ENCODE measurements at places on chromosomes 2 and 18.

DNA sequence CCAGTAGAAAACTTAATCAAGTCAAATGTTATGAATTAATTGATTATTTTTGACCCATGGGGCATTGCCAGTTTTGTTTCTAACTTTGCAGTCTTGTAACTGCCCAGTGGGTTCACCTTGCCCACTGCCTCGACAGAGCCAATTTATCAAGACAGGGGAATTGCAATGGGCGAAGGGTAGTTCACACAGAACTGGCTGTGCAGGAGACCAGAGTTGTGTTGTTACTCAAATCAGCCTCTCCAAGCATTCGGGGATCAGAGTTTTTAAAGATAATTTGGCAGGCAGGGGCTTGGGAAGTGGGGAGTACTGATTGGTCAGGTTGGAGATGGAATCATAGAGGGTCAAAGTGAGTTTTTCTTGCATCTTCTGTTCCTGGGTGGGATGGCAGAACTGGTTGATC is 168.5 kb upstream of the COPS8 start:
- no peak for DNase-seq

- no peak for DNase-seq
Measured at GRCh38 chr2:96245609-96246390, 20.0 kb downstream of the TMEM127 start.

DNA sequence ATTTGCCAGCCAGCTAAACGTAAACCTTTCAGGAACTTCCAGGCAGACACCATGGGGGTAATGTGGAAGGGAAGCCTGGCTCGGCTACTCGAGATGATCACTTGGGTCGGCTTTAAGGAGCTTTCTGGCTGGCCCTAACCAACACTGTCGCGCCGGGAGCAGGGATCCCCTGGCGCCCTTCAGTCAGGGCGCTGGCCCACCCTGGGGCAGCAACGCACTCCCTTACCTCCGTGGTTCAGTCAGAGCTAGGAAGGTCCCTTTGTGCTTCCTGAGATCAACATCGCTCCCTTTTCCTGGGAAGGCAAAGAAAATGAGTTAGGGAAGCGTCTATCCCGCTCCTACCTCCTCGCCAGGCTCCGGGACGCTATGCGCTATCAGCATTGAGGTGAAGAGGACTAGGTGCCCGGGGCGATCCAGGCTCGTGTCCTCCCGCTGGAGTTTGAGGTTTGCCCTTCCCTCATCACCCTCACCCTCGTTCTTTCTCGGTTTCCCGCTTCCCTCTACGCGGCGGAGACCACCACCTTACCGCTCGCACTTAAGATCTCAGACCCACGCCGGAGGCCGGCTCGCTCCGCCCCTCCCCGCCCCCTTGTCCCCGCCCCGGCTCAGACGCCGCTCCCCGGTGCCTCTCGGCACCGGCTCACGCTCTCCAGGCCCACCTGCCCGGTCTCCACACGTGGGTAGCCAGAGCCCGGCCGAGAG is 449 bp upstream of the ATRAID start:
- DNase-seq, result no peak

DNA sequence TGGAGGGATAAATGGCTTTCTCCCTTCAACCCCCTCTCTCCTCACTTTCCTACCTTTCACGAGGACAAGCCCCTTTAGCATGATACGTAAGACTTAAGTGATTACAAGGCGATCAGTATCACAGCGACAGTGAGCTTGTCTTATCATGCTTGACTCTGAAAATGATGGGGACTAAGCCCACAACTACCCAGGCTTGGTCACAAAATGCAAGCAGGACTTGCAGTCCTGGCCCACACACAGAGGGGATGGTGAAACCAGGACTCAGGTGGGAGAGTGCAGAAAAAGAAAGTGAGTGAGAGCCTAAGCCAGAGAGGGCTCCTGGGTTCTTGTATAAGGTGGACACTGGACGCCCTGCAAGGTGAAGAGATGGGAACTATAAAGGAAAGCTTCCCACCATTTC is 95.7 kb upstream of the ARL4C start:
- no peak for DNase-seq

GRCh38 chr2:241149675-241149924 is 328 bp upstream of the PASK start:
- DNase-seq, result no peak

DNA sequence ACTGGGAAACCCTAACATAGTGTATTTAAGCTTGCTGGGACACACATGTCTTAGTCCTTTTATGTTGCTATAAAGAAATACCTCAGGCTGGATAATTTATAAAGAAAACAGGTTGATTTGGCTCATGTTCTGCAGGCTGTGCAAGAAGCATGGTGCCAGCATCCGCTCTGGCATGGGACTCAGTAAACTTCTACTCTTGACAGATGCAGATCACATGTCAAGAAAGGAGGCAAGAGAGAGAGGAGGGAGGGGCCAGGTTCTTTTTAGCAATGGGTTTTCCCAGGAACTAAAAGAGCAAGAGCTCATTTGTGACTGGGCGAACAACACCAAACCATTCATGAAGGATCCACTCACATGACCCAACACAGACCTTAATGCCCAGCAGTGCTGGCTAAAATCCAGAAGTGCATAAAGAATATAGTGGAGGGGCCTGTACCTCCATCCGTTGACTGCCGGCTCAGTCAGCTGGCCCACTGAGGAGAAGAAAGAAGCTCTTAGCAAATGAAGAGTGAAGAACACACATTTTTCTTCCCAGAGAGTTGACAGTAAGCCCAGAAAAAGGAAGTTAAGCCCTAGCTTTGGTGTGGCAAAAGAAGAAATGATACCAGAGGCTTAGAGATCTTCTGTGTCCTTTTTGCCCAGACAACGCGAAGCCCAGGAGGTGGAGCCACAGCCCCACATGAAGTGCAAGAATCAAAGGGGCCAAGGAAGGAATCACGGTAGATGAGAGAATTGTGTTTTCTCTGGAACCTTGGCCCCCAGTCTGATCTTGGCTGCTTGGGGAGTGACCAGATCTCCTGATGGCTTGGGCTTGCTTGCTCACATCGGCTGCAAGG is 183.5 kb upstream of the FAM98A start:
- no peak for DNase-seq

Measured in stimulated activated CD4-positive, alpha-beta T cell treated with anti-CD3 and anti-CD28 coated beads, Interleukin-1b, Interleukin-23, amount 100 ng/mL, for 4 hours (primary cell).